ENCODE measurements at places on chromosomes 13 and 19.

DNA sequence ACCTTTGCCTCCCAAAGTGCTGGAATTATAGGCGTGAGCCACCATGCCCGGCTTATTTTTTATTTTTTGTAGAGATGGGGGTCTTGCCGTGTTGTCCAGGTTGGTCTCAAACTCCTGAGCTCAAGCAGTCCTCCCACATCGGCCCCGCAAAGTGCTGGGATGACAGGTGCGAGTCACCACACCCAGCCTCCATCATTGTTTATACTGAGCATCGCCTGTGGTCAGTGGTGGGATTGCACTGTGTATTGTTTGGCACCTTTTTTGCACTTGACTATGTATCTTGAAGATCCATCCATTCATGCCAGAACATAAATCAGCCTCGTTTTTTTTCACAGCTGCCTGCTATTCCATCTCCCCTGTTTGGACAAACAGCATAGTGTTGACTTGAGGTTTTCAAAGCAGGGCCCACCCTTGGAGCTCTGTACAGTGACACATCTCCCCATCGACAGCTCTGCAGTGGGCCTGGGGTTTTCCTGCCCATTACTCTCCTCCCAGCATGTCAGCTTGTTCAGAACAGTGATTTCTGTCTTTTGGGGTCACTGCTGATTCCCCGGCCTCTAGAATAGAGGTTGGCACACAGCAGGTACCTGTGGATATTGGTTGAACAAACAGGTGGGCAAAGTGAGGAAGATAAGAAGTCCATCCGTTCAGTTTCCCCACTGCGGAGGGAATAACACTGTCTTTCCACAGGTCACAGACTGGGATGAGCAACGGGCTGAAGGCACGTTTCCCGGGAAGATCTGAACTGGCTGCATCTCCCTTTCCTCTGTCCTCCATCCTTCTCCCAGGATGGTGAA, 8.2 kb upstream of the UPK1A start:
- DNase-seq, result no peak

DNA sequence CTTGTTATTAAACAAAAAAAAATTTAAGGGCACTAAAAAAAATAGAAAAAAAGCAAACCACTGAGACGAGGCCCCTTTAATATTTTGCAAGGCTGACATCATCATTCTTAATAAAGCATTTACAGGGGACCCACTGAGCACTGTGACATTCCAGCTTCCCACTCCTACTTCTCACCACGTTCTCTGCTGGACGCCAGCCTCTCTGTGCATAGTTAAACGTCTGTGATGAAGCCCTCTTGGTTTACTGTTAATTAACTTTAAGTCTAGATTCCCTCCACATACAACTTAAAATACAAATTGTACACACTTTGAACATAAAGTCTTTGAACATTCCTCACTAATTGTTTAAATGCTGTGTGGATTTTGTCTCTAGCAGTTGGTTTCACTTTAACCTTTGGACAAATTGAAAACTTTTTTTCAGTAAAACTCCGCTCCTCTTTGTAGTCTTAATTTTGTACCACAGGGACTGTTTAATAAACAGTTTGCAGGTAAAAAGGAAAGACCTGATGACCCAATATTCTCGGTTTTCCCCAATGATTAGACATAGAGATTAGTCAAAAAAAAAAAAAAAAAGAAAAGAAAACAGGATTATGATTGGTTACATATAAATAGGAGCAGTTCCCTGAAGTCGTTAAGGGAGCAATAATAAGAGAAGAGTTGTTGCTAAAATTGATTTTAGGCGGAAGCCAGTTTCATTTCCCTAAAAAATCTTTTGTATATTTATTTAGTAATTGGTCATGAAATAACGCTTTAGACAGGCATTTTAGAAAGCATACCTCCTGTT, 219.8 kb downstream of the MZT1 start:
- no peak for DNase-seq

- no peak for DNase-seq
These were observed 533.2 kb upstream of the PCDH9 start for GRCh38 chr13:67763384-67763783.

DNA sequence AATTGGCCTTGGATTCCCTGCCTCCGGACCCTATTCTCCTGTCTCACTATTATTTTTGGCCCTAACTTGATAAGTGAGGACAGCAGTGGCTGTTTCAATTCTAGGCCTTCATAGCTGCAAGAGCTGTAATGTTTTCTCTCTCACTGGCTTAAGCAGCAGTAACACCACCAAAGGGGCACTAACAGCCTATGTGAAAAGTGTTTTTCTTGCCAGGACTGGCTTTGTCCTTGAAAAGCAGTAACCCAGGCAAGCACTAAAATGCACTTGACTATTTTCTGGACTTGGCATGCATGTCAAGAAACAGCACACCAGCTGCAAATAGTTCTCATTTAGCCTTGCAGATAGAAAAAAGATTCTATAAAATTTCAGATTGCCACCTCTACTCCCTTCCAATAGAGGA, 9.3 kb upstream of the FBXL3 start:
- no peak for DNase-seq

GRCh38 chr13:83024955-83025594, 857.2 kb downstream of the SLITRK1 start:
- no peak for DNase-seq

DNA sequence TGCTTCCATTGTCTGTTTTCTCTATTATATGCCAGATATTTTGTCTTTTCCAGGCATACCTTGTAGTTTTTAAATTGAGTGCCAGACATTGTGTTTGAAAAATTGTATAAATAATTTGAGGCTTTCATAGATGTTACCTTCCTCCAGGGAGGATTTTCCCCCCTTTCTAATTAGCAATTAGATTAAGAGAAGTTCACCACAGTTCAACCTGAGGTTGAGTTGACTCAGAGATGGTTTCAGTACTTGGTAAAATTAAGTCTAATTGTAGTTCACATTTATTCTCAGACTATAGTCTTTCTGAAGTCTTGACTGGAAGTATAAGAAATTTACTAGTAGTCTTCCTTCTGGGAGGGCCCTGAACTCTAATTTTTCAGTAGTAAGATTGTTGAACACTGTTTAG, 104.1 kb upstream of the SCEL start:
- no peak for DNase-seq

GRCh38 chr19:35309481-35310279, 17.7 kb downstream of the MAG start:
- no peak for DNase-seq

DNA sequence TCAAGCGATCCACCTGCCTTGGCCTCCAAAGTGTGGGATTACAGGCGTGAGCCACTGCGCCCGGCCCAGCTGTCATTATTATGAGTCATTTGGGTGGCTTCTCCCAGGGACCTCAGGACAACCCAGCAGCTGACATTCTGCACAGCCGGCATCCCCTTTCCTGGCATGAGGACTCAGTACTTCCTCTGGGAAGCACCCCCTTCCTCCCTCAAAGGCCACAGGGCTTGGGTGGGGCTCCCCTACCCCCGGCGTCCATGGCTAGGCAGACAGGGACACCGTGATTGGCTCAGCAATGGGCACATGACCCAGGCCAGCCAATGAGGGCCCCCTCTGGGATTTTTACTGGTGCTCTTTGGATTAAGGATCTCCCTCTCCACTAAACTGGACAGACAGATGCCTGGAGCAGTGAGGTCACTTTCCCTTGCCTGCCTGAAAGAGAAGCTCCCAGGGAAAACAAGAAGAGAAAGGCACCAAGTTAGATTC, 6.0 kb downstream of the KANK2 start:
- no peak for DNase-seq

GRCh38 chr19:662207-662961, 630 bp downstream of the RNF126 start:
- DNase-seq, result no peak
